ENCODE measurements at places on chromosomes 12 and 14.

DNA sequence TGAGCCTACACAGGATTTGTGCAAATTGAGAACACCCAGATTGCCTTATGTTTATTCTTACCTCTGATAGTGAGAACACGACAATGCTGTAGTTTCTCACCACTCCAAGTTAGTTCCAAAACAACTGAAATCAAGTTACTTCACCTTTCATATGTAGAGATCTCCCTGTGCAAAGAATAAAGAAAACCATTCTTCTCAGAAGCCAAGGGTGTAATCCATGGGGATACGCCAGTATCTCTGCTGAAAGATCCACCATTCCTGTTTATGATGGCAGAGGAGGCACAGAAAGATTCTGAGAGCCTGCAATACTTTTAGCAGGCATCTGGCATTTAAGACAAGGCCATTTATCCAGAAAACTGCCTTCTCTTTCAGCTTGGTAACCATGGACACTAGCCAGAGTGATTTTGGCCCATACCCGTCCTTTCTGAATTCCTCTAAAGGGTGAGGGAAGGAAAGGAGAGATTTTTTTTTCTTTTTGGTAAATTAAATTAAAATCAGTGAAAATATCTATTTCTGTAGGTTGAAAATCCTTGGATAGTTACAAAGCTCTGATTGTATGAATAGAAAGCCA, 355.4 kb upstream of the FAR2 start:
- no peak for DNase-seq

DNA sequence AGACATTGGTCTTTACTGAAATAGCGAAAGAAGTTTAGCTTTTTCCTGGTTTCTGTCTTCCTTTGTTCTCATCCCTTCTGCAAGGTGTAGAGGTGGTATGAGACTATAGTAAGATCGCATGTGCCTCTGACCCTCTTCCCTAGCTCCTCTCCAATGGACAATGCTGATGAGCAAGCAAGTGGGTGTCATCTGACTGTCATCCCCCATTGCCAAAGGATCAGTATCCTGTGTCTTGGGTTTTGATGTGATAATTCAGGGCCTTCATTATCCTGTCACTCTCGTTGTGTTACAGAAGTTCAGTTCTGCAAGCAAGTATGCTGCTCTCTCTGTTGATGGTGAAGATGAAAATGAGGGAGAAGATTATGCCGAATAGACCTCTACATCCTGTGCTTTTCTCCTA, 10.0 kb upstream of the TNS2 start:
- DNase-seq = no peak

- DNase-seq = no peak
These were observed 262.7 kb upstream of the ALG10B start for GRCh38 chr12:38053655-38054464.

- DNase-seq = no peak
These were observed 75.9 kb upstream of the CRY1 start for GRCh38 chr12:107169200-107169599.

DNA sequence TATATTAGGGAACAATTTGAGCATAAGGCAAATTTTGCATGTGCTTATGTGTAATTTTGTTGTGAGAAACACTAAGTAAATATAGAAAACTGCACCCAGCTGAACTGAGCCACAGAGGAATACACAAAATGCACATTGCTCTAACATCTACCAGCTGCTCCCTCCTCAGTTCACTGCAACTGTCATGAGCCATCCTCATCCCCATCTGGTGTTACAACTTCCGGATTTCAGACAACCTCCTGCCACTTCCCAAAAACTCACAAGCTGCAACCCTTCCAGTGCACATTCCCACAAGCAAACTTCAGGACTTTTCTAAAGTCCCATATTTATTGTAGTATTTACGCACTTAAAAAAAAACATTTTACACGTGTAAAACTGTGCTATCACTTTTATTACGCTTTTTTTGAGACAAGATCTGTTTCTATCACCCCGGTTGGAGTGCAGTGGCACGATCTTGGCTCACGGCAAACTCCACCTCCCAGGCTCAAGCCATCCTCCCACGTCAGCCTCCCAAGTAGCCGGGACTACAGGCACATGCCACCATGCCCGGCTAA, 169.1 kb upstream of the TBX3 start:
- DNase-seq = peak; percentile 42

- DNase-seq = no peak
These were observed 188.6 kb downstream of the ALG10 start for GRCh38 chr12:34210689-34211530.

DNA sequence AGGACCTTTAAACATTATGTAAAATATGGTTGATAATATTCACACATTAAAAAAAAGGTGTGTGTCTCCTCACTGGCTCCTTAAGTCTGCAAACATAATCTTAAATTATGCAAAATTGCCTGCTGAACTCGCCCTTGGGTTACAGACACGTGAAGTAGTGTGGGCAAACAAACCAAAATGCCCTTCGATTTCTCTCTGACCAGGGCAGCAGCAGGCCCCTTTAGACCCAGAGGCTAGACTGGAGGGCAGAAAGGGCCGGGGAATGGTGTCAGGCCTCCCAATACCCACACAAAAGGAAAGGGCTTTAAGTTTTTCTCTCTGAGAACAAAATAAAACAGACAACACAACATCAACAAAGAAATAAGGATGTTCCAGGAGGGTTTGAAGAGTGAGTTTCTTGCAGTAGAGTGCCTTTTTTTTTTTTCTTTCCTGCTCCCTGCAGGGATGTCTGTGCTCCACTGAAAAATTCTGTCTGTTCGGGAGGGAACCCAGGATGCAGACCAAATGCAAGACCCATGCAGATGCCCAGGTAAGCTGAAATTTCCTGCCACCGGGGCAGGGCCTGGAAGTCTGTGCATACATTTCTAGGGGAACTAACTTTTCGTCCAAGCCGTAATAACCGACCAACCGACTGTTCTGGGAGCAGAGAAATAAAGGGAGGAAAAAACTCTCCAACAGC, 1.7 kb downstream of the TBX3 start:
- DNase-seq = peak; percentile 55

DNA sequence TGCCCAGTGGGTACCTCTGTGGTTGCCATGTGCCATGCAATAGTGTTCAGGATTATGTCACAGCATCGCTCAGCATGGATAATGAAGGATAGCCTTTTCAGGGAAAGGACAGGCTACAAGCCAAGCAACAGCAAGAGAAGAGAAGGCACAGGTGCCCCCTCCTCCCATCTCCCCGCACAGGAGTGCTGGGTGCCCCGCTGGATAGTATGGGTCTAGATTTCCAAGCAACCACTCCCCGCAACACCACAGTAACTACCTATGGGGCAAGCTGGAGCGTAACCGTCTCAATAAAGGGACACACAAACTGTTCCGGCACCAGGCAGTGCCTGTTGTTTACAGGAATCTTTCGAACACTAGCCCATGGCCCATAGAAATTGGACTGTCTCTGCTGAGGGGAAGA, 222.2 kb downstream of the ITPR2 start:
- no peak for DNase-seq

GRCh38 chr12:16573398-16574077, 32.4 kb downstream of the LMO3 start:
- peak; percentile 63 for DNase-seq

- no peak for DNase-seq
These were observed 21.0 kb downstream of the NDUFA12 start for GRCh38 chr12:94982456-94982855.

DNA sequence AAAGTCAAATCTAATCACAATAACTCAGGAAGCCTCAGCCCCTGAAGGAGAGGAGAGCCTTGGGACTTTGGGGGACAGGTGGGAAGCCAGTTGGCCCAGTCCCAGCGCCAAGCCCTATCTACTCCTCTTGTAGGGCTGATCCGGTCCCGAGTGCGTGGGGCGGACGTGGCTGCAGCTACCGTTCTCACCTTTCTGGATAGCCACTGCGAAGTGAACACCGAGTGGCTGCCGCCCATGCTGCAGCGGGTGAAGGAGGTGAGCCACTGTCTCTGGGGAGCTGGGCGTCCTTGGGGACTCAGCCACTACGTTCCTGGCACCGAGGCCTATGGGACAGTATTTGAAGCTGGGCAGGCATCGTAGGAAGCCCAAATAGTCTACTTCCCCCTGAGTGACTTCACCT, 68.4 kb downstream of the GALNT16 start:
- DNase-seq = no peak

DNA sequence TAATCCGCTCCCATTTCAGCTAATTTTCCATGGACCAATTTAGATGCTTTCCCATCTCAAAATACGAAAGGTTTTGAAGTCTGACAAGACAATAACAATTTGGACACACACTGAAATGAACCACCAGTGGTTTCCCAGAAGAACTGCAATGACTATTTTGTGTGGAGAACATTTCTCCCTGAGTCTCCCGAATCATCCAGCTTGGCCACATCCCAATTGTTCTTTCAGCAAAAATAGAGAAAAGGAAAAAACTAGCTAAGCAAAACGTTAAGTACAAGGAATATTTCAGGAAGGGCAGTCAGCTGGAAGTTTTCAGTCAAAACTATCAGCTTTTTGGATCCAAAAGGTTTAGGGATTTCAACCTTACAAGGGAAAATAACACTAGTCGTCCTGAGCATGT, 390.6 kb downstream of the KCNH5 start:
- no peak for DNase-seq

DNA sequence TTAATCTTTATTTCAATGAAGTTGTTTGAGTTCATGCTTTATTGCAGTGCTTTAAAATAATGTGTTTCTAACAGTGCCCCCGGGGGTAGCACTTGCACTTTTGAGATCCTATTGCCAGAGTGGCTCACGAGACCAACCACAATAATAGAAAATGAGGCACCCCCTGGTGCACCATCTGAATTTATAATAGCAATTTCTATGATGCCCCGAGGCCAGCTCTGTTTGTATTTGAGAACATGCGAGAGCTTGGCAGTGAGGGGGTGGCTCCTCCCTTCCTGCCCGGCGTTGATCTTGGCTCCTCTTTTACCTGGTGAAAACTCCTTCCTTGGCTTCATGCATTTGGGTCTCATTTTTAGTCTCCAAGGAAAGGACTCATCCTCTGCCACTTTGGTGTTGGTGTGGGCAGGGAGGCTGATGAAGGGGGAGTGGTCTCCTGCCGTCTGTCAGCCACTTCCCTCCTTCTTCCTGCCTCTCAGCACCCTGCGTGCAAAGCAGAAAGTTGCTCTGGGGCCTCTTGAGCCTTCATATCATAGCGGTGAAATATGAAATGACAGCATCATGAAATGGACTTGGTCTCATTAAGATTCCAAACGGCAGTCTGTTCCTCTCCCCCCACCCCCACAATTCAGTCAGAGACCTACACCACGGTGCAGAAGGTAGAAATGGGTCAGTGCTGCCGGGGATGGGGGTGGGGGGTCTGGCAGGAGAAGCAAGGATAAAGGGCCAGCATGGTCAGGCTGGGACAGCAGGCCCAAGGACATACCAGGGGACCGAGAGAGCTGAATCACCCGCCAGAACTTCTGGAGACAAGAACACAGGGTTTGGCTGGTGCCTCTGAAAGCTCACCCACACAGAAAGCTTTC, 17.7 kb upstream of the NRXN3 start:
- peak; percentile 75 for DNase-seq

DNA sequence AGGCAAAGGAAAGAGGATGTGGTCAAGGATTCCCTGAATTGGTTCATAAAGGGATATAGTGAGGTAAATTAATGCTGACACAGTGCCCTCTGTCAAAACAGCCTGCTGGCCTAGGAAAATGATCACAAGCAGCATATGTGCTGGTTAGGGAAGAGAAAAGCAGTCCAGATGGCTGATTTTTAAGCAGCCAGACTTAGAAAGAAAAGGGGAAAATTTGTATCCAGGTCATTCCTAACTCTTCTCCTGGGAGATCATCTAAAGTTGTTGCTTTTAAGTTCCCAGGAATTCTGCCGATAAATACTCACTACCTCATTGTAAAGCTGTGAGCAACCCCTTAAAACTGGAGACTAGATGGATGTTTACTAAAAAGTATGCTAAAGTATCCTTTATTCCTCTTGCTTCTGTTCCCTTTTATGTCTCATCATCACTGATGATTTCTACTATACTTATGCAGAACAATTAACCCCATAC, 46.4 kb upstream of the CNOT2 start:
- peak; percentile 38 for DNase-seq

DNA sequence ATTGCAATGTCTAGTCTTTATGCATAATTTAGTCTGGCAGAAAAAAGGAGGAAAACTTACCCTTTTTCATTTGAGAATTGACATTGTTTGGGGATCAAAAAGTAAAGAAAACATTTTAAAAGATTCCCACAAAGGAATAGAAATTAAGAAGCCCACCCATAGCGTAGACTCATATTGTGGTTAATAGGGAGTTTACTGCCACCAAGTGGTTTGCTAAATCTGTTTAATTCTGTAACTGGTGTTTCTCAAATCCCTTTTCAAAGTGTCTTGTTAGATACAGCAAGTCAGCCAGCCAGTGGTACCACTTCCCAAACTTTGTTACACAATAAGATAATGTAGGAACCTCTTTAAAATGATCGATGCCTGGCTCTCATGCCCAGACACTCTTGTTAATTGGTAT, 180.3 kb downstream of the IPO8 start:
- peak; percentile 25 for DNase-seq

GRCh38 chr14:67619446-67620216, at the start of gene ARG2:
TSS of gene ARG2 (plus strand) at chr14:67619920. CDS start at chr14:67619978, 58 bp downstream.
- DNase-seq = peak; percentile 91

- no peak for DNase-seq
These were observed 24.6 kb upstream of the APOF start for GRCh38 chr12:56387152-56387736.

DNA sequence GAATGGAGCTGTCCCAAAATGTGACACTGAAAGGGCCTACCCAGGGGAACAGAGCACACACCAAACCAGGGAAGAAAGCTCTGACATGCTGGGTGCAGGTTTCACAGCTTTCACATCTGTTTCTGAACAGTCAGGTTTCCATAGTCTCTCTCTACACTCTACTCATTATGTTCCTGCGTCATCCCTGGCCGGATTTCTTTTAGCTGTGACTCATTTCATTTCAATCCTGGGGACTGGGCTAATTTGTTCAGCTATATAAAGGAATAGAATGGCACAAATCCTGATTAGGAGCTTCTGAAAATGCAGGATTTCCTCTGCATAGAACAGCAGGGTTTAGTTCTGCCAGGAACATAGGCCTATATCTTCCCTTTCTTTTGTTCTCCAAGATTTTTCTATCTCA, 649.8 kb downstream of the RPS29 start:
- DNase-seq = no peak

GRCh38 chr14:69876848-69877306, 2.3 kb upstream of the SMOC1 start:
- DNase-seq = no peak

DNA sequence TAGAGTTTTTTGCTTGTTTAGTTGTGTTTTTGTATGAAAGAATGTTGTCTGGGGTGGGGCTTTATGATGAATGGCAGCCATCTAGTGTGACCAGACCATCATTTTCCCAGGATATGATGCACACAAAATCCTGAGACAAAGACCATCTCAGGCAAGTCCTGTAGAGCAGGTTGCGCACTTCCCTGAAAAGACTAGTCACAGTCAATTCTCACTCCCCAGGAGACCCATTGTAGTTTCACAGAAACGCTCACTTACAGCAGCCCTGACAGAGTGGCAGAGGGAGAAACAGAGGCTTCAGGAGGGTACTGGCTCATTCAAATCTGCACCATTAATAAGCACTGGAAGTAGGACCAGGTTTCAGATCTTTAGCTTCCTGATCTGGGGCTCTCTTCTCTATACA, 183.2 kb downstream of the TMEM117 start:
- no peak for DNase-seq

GRCh38 chr14:104081261-104081835, 4.2 kb upstream of the ASPG start:
- DNase-seq = no peak

GRCh38 chr14:104116756-104117340, 21.5 kb upstream of the KIF26A start:
- DNase-seq = no peak
